ENCODE measurements at places on chromosomes 2 and 18.
A peak's percentile ranks its signal among the peaks of the same experiment; 100 is the strongest.

DNA sequence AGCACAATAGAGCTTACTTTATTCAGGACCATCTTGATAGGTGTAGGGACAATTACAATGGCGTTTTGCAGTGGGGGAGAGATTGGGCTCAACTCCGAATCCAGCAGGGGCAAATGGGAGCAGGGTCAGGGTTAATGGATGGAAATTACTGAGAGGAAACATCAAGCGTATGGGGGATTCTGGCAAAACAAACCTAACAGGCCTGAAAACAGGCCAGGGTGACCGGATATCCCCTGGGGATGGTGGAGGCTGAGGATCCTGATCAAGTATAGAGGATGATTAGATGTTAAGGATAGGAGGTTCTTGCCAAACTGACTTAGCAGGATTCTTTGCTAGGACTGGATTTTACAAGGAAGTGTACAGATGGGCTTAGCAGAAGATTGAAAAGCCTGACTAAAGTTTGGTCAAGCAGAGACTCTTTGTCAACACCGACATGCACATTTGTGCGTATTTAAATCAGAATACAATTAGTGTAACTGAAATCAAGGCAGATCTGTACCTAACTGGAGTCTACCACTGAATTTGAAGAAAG is 54.5 kb upstream of the GPR45 start:
- DNase-seq = no peak

DNA sequence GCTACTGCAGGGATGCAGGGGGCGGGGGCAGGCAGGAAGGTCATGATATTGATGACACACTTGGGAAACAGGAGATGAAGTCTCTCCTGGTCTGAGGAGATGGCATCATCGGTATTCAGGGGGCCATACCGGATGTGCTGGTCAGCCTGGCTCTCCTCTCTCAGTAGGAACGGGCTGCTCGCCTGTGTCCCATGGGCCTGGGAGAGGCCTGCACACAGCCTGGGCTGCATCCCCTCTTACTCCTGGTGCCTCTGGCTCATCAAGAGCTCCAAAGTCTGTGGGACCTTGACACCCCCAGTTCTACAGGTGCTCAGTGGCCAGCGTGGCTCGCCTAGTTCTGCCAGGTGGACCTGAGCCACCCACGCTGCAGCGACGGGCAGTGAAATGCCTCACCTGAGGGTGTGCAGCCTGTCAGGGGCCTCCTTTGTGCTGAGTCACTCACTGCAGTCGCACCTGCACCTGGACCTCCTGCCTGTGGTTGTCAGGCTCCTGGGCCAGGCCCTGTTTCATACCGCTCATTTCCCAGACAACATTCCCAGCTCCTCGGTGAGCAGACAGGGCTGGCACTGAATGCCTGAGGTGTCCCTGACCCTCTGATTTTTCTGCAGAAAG is 18.6 kb upstream of the CNDP1 start:
- no peak for DNase-seq

DNA sequence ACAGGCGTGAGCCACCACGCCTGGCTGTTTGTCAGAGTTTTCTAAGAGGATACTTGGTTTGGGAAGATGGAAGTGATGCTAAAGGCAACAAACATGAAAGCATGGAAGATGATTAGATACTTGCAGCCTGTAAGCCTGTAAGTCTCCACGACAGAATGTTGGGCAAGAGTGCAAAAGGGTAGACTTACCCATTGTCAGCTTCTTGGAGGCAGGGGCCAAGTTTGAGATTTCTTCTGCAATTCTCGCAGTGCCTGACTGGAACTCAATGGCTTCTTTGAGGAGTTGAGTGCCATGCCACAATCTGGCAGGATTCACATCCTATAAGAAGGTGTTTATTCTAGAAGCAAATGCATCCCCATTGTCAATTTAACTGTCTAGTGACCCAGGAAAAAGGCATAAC is 70.1 kb upstream of the EFEMP1 start:
- no peak for DNase-seq

DNA sequence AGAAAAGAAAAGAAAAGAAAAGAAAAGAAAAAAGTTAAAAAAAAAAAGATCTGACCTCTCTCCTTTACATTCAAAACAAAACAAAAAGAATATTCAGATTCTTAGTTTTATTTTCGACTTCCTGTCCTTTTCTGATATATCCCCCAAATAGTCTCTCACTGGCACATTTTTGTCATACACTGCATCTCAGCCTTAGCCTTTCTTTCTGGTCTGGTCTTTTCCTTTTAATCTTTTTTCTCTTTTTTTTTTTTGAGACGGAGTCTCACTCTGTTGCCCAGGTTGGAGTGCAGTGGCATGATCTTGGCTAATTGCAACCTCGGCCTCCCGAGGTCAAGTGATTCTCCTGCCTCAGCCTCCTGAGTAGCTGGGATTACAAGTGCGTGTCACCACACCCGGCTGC is 1.6 kb upstream of the RIOK3 start:
- no peak for DNase-seq

DNA sequence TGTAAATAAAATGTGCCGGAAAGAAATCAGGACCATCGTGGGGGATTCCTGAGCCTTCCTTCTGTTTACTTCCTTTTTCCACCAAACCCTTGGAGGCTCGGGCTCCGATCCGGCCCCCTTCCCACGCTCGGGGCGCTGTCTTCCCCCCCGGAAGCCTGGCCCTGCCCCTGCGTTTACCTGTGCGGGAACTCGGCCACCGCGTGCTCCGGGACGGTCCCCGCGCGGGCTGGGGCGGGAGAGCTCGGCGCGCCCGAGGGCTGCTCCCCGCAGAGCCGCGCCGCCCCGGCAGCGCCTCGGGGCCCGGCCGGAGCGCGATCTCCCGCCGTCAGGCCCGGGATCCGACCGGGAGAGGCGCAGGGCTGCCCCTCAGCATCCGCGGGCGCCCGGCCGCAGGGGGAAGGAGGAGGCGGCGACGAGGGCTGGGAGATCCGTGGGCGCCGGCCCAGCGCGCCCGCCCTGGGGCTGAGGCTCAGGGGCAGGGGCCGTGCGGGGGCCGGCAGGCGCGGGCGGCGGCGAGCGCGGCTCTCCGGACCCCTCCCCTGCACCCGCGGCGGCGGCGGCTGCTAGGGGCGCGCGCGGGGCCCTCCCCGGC is 435 bp downstream of the ADCY3 start:
- DNase-seq = peak; percentile 34

GRCh38 chr2:127058246-127058953 is 48.6 kb downstream of the BIN1 start:
- DNase-seq = no peak

DNA sequence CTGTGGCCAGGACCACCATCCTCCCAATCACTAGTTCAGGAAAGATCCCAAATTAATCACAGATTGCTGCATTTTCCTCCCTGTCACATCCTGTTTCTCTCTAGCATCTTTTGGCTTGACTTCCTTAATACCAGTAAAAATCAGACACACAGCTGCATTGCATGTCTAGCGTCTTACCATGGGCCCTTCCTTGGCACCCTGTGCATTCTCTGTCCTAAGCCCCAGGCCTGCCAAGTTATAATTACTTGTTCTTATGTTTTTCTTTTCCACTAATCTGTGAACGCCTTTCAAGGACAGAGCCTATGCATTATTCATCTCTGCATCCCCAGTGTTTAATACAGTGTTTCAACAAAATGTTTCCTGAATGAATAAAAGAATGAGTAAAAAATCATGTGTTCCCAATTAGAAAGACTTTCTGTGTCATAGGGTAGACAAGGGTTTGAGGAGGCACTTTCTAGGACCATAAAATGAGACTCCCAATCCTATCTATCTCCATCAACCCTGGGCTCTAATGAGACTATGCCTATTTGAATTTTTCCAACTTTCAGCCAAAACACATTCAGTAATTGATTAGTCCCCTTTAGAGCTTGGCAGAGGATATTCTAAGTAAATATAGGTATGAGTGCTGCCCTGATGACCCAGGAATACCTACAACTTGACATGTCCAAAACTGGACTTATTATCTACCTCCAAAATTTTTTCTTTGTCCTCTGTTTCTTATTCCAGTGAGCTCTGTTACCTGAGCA is 10.3 kb upstream of the NT5C1B start:
- DNase-seq = no peak

DNA sequence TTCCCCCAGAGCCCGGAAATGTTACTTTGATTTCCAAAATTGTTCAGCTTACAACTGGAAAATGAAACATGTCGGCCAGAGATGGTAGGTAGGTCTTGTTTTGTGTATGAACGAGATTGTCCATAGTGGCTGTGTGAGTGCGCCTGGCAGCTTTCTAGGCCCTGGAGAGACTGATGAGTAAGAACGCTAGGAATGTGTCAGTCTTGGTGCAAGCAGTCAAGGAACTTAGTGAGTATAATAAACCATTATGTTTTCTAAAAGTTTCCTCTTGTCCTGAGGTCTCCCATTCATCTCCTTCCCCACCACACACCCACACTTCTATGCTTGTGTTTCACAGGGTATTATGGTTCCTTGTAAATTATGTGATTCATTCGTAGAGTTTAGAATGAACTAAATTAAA is 234.2 kb downstream of the CDH2 start:
- no peak for DNase-seq

GRCh38 chr18:22557168-22557941 is 139.6 kb upstream of the CTAGE1 start:
- no peak for DNase-seq

DNA sequence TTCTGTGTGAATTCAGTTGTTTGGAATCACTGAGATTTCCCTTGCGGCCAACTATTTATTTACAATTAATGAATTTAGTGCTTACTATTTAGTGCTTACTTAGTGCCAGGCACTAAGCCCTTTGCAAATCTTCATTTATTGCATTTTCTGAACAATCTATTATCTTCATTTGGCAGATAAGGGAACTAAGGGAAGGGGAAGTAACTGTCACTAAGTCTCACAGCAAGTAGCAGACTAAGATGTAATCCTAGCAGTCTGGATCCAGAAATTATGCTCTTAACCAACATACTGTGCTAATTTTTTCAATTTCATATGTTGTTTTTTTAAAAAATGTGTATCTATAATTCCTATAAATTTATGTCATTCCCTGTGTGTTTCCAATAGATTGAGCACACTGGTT is 214.4 kb upstream of the EPC2 start:
- no peak for DNase-seq

- DNase-seq = no peak
These were observed 682.7 kb upstream of the FANCL start for GRCh38 chr2:58923869-58924268.

DNA sequence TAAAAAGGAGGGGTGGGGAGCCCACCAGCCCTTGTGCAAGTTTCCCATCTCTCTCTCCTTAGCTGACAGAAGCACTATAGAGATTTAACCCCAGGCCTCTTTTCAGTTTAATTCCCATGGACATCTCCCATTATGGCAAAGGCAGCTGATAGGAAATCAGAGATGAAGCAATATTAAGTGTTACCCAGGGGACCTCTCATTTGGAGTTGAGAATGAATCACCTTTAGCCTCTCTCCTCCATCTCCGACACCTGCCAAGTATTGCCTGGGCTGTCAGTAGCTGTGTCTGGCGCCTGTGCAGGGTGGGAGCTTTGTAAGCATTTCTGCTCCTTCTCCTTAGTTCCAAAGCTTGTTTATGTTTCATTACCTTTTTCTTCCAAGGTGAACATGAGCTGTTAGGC is 109.0 kb downstream of the AQP4 start:
- no peak for DNase-seq

DNA sequence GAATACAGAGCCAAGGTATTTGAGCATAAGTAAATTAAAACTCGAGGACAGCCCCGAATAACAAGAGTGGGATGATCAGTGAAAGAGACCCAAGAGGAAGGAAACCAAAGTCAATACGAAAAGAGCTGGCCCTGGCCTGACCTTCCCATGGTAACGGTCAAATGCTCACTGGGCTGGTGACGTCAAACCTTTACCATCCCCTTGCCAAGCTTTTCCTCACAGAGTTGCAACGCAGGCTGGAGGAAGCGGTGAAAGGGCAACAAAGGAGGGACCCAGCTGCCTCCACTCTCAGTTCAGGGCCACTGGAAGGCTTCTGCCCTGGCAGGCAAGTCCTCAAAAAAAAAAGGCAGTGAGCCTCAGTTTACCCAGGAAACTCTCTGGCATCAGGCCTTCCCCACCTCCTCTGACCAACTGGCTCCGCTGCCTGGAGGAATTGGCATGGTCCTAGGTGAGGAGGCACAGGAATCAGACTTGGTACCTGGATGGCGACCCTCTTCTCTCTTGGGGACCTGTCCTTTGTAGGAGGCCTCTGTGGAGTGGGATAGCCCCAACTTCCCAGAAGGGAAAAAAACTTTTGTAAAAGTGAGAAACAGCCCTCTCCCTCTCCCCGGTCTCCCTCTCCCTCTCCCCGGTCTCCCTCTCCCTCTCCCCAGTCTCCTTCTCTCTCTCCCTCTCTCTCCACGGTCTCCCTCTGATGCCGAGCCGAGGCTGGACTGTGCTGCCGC is 212.4 kb downstream of the ANAPC1 start:
- DNase-seq = no peak

GRCh38 chr2:175823002-175823706 is 178.9 kb downstream of the LNPK start:
- DNase-seq = no peak

DNA sequence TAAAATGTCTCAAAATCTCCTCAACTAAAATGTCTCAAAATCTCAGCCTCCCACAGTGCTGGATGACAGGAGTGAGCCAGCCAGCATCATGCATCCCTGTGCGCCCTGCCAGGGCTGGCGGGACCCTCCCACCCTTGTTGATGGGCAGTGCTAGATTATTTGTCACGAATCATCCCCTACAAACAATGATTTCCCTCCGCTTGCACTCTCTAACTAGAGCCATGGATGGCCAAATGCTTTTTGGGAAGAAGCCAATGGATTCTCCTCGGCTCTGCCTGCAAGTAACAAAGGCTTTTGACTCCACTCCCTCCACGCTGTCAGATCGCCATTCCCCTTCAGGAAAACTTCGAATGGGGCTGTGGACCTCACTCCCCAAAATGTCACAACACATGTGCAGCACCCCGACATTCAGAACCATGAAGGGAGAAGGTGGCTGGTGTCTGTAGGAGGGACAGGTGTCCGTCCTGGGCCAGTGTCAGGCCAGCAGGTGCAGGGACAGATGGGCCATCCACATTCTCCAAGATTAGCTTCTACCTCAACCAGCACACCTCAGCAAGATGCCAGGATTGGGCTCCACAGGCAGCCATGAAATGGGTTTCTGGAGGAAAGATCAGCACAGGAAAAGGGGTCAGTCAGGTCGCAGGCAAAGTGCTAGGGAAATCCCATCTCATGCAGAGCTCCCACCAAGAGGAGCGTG is 11.5 kb downstream of the AMER3 start:
- no peak for DNase-seq

DNA sequence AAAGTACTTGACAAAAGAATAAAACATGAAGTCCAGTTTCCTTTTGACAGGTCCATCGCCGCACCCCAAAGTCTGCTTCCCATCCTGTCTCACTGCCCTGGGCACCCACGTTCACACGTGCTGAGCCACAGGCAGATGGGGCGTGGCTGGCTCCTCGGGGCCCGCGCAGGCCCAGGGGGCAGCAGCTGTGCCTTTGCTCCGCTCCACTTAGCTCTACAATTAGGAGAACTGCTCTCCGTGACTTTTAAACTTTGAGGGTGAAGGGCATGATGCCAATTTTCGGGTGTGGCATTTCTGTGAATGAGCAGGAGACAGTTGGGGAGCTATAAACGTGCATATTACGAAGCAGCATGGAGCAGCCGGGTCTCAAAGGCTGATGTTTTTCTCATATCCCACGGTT is 152.4 kb downstream of the TDRD15 start:
- no peak for DNase-seq

Data from stimulated activated CD4-positive, alpha-beta T cell treated with anti-CD3 and anti-CD28 coated beads, Interleukin-4, amount 100 ng/mL, for 4 hours (primary cell).